ENCODE measurements at places on chromosomes 7 and 10. TPM values are rescaled to one million over a fixed set of nuclear protein-coding genes. Genes with fewer than 3 reads are reported as not detected.
A peak's percentile ranks its signal among the peaks of the same experiment; 100 is the strongest.

DNA sequence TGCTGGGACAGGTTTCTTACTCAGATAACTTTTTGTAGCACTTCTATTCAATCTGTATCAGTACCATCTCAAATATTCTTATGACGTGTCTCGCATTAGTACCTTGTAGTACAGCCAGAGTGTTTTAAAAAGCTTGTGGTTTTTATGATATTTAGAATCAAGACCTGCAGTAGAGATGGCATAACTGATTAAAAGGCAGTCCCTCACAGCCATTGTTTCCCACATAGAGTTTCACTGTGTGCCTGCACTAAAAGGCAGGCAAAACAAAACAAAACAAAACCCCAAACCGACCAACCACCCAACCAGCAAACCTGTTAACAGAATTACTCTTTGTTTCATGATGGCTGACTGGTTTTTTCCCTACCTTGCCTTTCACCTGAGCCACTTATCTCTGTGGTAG lies 221.3 kb upstream of the DGKB start:
- no peak for DNase-seq

GRCh38 chr10:97759158-97759887 lies 12.5 kb downstream of the SFRP5 start:
- DNase-seq = peak; percentile 86

SPDYE5 gene
- total RNA-seq = not detected

VWA2 gene
- 2.9 TPM for total RNA-seq

GRCh38 chr7:47932466-47933037 lies 15.7 kb downstream of the PKD1L1 start:
- no peak for DNase-seq

DNA sequence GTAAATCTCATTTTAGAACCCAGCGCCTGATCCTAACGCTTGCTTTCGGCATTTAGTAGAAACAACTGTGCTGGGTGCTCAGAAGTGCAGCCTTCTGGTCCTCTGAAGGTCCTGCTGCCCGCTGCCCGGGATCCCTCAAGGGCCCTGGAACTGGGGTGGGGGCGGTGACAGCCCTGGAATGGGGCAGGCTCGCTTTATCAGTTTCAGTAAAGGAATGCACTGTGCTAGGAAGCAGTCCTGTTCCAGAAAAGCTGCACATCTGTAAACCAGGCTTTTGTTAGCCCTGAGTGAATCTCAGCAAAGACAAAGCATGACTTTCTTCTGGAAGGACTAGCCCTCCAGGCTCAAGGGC lies 254.6 kb downstream of the TNS3 start:
- no peak for DNase-seq

GRCh38 chr10:128725531-128725930 lies 599.3 kb upstream of the MKI67 start:
- no peak for DNase-seq

CPN1 gene
- total RNA-seq = not detected

LLCFC1 gene
- total RNA-seq = not detected

ATP6V0A4 gene
- 2.4 TPM for total RNA-seq

CBX3 gene
- total RNA-seq = 183 TPM

- no peak for DNase-seq
These were observed 96.9 kb downstream of the SORBS1 start for GRCh38 chr10:95464280-95464679.

DNA sequence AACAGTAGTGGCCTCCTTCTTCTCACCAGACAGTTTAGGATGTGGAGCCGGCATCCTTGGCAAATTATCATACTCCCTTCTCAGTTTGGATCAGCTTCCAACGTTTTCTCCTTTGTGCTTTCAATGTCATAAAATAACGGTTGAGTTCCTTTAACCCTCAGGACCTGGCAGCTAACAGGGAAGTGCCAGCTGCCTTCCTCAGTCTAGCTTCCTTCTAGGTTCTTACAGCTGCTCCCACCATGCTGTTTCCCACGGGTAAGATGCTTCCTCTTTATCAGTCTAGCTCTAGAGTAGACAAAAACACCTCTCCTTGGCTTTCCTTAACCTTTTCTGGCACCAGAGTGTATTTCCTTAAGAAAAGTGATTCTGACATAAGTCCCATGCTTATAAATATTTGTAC lies 33.2 kb downstream of the BLVRA start:
- no peak for DNase-seq
